Astrocyte of the spinal cord (primary cell): ENCODE measurements at places on chromosomes 6 and 20.

DNA sequence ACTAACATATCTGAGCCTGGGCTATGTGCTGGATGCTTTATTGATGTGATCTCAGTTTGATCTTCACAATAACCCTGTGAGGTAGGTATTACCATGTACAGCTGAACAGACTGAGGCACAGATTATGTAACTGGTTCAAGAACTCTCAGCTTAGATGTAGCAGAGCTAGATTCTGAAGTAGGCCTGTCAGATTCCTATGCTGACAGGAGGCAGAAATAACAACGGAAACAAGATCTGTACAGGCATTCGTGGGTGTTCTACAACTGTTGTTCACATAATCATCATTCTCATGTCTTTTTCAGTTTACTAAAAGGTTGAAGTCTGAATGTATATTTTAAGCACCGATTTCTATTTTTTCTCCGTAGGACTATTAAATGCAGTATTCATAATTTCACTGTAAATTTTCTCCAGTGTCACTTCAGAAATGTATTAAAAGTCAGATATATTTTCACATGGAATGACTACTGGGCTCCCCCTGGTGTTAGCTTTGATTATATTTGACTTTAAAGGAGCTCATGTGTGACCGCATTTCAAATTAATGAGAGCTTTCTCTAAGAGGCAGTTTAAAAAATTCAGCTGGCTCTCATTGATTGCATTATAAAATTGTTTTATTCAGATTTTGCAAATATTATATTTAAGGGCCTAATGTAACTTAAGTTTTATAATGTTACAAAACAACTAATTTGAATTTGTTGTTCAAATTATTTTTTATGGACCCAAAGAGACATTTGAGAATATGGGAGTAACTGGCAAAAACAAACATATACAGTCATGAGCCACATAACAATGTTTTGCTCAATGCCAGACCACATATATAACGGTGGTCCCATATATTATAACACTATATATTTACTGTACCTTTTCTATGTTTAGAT, 36.4 kb upstream of the SLC17A4 start:
- DNase-seq = peak; percentile 37

GRCh38 chr6:145092554-145092953, 642.8 kb downstream of the EPM2A start:
- DNase-seq = no peak

- peak; percentile 81 for DNase-seq
Observed at GRCh38 chr20:38764567-38765318, 16.5 kb downstream of the ACTR5 start.

DNA sequence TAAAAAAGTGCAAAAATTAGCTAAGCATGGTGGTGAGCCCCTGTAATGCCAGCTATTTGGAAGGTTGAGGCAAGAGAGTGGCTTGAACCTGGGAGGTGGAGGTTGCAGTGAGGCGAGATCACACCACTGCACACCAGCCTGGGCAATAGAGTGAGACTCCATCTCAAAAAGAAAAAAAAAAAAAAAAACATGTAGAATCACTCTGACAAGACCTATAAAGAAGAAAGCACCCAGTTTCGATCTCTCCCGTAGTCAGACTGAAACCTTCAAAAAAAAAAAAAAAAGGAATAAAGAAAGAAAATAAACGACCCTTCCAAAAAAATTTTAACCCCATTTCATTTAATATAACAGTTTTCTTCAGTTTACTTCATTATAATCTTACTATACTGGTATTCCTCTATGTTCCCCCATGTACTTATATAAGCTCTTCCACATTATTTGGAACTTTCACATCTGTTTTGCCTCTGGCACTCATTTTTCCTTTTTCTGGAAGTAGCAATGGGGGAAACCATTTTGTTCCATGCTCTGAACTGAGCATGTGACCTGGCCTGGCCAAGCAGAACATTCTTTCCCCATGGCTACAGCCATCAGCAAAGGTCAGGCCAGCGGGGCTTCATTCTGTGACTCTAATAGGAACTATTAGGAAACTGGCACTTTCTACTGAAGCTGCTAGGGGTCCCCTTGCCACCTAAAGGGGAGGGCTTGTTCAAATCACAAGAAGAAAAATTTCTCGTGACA, 9.6 kb downstream of the SLC18B1 start:
- DNase-seq = no peak

DNA sequence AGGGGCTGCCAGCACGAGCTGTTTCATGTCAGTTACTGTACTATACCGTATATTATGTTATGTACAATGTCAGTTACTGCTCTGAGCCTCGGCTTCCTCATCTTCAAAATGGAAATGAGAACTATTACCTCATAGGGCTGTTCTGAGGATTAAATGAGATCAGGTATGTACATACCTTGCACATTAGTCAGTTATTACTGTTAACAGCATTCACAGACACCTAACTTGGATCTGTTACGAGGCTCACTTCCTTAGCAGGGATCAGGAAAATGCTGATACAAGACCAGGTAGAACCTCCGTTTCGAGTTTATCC, 69.7 kb upstream of the TBC1D7 start:
- DNase-seq = no peak

DNA sequence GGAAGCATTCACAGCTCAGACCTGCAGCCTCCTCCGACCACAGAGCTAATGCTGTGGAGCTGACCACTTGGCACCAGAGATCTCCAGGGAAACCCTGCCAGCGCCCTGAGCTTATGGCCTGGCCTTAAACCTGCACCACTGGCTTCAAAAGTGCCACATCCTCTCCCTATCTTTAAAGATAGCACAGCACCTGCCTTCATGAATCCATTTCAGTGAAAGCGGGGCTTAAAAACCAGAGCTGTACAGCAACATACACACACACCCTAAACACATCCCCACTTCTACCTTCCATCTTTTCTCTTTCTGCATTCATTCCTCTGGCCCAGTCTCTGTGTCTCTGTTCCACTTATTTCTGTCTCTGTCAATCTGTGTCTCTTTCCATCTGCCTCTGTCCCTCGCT, 59.8 kb upstream of the CCDC167 start:
- DNase-seq = no peak

GRCh38 chr20:46708172-46708860, 1.1 kb upstream of the SLC2A10 start:
- no peak for DNase-seq

- no peak for DNase-seq
Observed at GRCh38 chr6:39587080-39587479, 138.1 kb downstream of the KIF6 start.

GRCh38 chr6:37407948-37408347, 25.1 kb upstream of the CMTR1 start:
- no peak for DNase-seq

GRCh38 chr6:134435814-134436280, 117.9 kb upstream of the SGK1 start:
- no peak for DNase-seq

DNA sequence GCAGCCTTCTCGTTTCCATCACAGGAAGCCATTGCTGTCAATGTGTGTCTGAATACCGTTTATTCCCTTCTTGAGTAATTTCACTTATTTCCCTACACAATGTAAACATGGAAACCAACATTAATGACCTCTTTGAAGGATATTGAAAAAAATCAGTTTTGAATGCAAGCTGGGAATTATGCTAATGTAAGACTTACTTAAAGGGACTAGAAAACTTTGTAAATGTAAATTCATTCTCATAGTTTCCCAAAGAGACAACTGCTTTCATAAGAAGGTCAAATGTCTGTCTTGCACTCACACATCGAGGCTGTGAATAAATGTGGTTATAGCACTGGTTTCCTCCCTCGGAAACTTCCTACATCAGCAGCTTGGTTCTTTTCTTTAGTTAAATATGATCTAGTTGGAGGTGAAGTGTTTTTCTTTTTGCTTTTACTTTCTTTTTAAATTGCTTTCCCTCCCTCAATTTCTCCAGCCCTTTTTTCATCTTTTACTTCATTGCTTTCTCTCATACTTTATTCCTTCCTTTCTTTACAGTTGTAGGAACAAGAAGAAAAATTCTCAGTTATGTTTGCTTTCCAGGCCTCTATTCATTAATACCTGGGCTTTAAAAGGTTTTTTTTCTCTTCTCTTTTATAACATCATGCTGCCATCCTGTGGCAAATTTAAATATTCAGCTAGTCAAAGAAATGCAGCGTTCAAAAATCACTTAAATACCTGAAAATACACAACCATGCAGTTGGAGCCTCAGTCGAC, 108.3 kb downstream of the TNFAIP3 start:
- DNase-seq = peak; percentile 31

GRCh38 chr20:62027698-62028321, 37.9 kb downstream of the TAF4 start:
- no peak for DNase-seq

- no peak for DNase-seq
Observed at GRCh38 chr20:25705830-25706351, 9.2 kb upstream of the ZNF337 start.

- DNase-seq = no peak
Observed at GRCh38 chr6:87251225-87251624, 71.2 kb upstream of the SMIM8 start.

DNA sequence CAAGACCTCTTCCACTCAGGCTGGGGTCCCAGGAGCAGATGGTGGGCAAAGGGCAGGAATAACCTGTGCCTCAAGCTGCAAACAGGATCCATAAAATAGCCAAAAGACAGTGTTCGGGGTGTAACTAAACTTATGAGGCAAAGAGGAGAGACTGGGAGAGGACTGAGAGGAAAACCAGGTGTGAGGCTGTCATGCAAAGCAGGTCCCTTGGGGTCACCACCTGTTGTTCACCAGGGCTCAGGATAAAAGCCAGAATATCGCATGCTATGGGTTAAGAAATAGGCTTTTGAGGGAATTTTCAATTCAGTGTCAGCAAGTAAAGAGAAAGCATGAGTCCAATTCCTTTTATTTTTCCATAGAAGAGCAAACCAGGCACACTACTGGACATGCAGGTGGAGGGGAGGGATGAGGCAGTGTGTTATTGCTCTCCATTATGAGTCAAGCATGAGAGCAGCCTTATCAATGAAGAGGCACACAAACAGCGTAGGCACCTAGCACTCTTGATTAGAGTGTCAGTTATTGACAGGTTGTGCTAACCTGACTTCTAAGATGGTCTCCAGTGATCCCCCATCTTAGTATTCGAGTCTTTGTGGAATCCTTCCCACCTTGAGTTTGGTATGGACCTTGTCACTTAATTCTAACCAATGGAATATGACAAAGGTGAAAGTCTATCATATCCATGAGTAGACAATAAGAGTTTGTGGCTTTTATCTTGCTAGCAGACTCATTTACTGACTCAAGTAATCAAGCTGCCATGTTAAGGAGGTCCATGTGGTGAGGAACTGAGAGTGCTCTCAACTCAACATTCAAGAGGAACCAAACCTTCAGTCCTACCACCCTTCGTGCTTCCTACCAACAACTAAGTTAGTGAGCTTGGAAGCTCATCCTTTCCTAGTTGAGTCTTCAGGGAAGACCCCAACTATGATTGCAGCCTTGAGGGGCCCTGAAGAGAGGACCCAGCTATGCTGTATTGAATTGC, 18.8 kb downstream of the HLA-E start:
- DNase-seq = no peak

DNA sequence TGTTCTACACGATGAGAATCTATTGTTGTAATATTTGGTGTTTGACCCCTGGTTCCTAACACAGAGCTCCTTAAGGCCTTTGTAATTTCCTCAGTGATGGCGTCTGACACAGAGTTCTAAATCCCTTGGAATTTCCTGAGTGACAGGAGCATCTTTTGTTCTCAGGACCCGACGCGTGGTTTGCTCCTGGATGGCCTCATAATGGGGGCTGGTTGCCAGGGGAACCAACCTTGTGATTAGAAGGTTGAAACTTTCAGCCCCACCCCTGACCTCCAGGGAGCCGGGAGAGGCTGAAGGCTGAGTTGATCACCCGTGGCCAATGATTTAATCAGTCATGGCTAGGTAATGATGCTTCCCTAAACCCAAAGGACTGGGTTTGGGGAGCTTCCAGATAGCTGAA, 20.5 kb upstream of the ZNF133 start:
- no peak for DNase-seq

DNA sequence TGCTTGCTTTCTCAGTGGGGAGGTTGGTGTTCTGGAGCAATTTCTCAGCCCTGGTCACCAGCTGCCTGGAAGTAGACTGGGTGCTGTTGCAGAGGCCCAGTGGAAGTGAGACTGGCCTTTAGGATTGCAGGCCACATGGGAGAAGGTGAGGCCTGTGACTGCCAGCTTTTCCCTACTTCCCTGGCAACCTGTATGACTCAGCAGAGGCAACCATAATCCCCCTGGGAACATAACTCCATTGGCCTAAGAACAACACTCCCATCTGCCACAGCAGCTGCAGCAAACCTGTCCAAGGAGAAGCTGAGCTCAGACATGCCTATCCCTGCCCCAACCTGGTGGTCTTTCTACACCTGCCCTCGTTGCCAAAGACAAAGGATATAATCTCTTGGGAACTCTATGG, 473.5 kb upstream of the SPTLC3 start:
- DNase-seq = no peak

DNA sequence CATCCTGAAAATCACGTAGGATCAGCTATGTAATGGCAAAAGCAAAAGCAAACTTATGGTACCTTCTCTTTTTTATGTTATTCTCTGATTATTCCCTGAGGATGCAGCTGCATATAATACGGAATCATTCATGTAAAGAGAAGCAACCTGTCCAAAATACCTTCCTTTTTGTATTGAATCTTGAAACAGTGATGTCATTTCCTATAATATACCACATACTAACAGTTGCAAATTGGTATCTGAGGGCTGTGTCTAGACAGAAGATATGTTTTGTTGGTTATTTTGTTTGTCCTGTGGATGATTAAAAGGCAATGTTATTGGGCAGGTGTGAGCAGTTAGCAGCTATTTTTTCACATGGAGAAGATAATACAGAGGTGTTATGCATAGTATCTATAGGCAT, 161.4 kb upstream of the AHI1 start:
- DNase-seq = no peak

DNA sequence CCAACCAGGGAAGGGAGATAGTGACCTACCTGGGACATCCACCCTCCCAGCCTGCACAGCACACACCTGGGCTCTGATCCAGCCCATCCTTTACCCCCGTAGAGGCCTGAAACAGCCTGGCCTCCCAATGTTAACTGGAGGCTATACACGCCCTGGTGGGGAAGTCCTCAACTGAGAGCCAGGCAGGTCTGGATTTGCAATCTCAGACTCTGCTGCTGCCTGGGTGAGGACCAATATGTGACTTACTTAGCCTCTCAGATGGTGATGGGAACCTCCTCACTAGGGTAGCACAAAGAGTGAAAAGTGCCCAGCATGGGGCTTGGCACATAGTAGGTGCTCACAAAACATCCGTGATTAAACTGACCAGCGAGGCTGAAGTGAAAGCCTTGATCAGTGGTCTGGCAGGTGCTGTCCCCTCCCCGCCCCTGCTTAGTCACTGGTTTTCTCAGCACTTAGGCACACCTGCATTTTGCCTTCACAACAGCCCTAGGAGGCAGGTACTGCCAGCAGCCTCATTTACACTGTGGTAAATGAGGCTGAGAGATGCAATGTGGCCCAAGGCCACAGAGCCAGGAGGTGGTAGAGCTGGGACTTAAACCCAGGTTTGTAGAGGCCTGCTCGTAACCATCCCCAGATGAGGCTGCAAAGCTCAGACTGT, 12.4 kb downstream of the PEDS1 start:
- DNase-seq = no peak

GRCh38 chr20:64049060-64049877, at the start of gene SOX18:
SOX18 (minus strand) TSS chr20:64049639; CDS start chr20:64049516, 123 bp downstream.
- DNase-seq = no peak

- DNase-seq = no peak
Observed at GRCh38 chr20:62321521-62321948, 18.7 kb downstream of the ADRM1 start.
